Kidney capillary endothelial cell (primary cell): ENCODE measurements at places on chromosomes 6 and 20.

- no peak for DNase-seq
Measured at GRCh38 chr20:61803416-61803914, 262.2 kb downstream of the TAF4 start.

DNA sequence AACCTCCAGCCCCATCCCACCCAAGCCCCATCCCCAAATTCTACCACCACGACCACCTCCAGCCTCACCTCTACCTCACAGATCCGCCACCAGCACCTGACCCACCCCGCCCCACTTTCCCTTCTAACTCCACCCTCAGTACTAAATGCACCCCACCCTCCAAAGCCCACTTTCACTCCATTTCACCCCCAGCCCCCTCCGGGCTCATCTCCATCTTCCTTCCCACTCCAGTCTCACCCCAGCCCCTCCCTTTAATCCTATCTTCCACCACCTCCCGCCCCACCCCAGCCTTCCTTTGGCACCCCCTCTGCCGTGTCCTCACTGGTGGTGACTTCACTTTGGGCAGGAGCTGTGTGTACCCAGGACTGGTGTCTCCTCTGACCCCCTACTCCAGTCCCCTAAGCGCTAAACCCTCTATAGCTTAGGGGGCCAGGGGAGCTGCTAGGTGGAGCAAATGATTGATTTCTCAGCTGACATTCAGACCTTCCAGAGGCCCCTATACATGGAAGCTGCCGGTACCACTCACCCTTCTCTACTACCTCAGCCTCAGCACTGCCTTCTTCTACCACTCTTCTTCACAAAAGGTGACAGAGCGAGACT, 2.8 kb upstream of the NSFL1C start:
- no peak for DNase-seq

DNA sequence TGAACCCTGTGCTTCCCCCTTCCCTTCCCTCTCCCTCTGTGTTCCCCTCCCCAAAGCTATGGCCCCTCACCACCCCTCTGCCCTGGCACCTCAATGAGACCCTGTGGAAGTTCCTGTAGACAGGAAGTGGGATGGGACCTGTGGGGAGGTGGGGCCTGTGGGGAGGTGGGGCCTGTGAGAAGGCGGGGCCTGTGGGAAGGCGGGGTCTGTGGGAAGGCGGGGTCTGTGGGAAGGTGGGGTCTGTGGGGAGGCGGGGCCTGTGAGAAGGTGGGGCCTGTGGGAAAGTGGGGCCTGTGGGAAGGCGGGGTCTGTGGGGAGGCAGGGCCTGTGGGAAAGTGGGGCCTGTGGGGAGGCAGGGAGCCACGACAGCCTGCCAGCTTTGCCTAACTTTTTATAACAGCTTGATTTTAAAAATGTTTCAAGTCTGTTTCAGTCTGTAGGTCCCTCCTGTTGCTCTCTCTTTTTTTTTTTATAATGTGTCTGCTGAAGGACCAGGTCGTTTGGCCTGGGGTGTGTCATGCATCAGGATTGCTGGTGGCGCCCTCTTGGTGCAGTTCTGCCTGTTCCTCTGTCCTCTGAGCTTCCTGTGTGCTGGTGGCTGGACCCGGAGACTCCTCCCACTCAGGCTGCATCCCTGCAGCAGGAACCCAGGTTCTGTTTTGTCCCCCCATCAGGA, 70.5 kb upstream of the SLCO4A1 start:
- no peak for DNase-seq

GRCh38 chr6:114940181-114940580, 597.4 kb upstream of the HS3ST5 start:
- no peak for DNase-seq

GRCh38 chr20:3935956-3936340, 46.8 kb downstream of the PANK2 start:
- DNase-seq = no peak
